SJCRH30 (cell line): ENCODE measurements at places on chromosomes 12 and 14. TPM values are rescaled to one million over a fixed set of nuclear protein-coding genes. Genes with fewer than 3 reads are reported as not detected.

DNA sequence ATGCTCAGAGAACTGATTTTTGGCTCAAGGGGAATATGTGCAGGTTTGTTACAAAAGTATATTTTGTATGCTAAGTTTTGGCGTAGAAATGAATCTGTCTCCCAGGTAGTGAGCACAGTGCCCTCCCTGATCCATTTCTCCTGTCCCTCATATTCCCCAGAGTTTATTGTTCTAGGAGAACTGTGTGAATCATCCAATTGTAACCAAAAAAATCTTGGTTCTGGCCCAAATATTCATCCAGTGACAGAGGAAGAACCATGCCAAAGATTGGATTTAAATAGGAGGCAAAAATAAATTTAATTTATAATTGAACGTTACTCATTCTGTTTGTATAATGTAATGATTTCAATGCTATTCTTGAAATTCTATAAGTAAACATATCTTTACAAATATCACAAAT lies 4.8 kb downstream of the CATSPERB start:
- H3K27ac ChIP-seq: no peak overlapping the region
- no peak for DNase-seq
- H3K27me3 ChIP-seq: no peaks in the 10 kb centered on the region
- H3K4me3 ChIP-seq: no peak overlapping the region
- H3K4me1 ChIP-seq: no peaks in the 10 kb centered on the region
- no peaks in the 10 kb centered on the region for H3K36me3 ChIP-seq

GRCh38 chr12:55446326-55446725 lies 2.5 kb downstream of the OR6C2 start:
- no peak overlapping the region for H3K27ac ChIP-seq
- DNase-seq: no peak
- no peaks in the 10 kb centered on the region for H3K4me1 ChIP-seq
- H3K36me3 ChIP-seq: no peaks in the 10 kb centered on the region

KRT85 gene
- not detected in 2 replicates for total RNA-seq

GRCh38 chr12:88141774-88142609 lies at the start of the genes CEP290 and TMTC3:
Gene CEP290 (minus strand): TSS chr12:88142088. CDS start chr12:88141307, 781 bp downstream.
Gene TMTC3 (plus strand): TSS chr12:88142307. CDS start chr12:88148316, 6,009 bp downstream.
- no peaks in the 10 kb centered on the region for H3K27me3 ChIP-seq
- peak within 1 kb of the TSS; percentile 71 for H3K4me3 ChIP-seq
- H3K36me3 ChIP-seq: peaks cover 10% of the 10 kb centered on the region; the same call in 1 of the 2 replicates
- H3K4me1 ChIP-seq: peaks cover 16% of the 10 kb centered on the region
- peak within 1 kb of the TSS; percentile 56 for H3K27ac ChIP-seq
- peak; percentile 95 for DNase-seq

PPP2R5E gene
- 26.0 and 28.5 TPM in 2 replicates for total RNA-seq
